ENCODE measurements at places on chromosomes 4 and X.

GRCh38 chrX:68746988-68747387 lies 81.8 kb upstream of the EFNB1 start:
- no peak for DNase-seq

DNA sequence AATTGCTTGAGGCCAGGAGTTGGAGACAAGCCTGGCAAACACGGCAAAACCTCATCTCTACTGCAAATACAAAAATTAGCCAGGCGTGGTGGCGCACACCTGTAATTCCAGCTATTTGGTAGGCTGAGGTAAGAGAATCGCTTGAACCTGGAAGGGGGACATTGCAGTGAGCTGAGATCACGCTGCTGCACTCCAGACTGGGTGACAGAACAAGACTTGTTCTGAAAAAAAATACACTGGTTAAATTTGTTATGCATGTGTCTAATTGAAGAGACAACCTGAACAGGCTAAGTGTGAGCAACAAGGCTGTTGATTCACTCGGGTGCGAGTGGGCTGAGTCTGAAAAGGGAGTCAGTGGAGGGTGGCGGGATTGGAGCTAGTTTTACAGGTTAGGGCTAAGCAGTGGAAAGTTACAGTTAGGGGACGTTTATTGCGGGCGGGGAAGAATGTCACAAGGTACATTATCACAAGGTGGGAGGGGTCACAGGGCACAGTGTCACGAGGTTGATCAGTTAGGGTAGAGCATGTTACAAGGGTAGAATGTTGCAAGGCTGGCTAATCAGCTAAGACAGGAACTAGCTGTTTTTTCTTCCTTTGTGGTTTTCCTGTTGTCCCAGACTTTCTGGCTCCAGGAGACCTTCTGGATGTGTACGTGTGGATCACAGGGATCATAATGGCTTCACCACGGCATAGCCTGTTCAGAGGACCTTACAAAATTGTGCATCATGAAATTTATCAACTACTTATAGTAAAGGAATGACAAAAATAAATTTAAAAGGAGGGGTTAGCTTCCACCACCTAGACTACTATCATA lies 115.8 kb downstream of the NAA11 start:
- DNase-seq: no peak

GRCh38 chr4:62006108-62006507 lies 806.0 kb downstream of the ADGRL3 start:
- no peak for DNase-seq

DNA sequence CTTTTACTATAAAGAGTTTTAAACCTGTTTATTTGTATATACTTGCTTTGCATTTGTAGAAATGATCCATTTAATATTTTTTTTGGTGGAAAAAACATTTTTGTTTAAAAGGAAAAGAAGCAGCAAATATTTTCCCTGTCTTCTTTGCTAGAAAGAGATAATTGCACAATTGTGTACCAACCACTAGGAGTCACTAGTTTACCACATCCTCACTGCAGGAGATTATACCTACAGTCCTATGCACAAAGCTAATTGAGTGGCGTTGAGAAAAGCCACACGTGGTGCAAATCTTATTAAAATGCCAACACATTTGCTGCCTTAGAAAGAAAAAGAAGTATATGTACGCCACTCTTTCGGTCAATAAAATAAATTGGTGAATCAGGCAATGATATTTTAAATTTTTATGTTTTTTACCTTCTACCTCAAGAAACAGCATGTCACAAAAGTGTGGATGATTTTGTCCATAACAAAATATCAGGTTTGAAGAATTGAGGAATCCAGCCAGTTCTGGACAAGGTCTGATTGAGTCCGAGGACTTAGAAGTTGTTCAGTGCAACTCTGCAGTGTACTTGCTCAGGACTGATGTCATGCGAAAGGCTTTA lies 102.9 kb downstream of the GRXCR1 start:
- no peak for DNase-seq

DNA sequence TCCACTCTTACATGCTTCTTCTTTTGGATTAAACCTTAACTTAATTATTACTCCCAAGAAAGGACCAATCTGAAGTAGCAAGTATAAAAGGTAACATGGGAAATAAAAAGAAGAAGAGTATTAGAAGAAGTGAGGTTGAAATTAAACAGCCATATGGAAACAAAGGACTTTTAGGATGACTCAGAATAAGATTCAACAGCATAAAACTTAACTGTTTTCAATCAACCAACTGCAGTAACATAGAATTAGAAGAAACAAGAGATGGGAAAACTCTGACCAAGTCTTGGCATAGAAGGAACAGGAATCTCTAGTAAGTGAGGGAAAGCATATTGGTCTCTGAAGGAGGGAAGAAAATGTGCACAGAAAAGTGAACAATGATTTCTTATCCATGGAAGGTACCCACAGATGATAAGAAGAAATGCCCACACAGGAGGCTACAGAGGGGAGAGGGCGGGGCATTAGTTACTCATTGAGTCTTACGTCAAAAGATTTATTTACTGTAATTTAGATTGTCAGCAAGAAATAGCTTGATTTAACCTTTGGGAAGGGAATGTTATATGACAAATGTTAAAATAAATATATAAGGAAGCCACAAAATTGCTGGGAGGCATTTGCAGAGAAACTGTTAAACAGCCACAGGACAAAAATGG lies 177.3 kb downstream of the BANK1 start:
- no peak for DNase-seq

- no peak for DNase-seq
Measured at GRCh38 chr4:40000711-40001110, 23.0 kb upstream of the PDS5A start.

DNA sequence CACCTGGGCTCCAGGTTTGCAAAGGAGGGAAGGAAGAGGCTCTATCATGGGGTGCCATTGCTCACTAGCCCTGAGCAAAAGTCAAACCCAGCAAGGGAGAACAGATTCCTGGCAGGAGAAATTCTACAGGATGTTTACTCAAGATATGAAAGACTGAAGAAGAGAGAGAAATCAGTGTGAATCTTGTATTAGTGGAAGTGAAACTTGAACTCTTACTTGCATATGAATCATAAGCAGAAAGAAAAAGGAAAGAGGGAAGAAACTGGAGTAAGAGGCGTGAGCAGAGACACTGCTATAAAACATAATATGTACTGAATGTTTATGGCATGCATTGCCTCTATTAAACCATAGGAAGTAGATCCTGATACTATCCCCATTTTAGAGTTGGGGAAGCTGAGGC lies 60.9 kb downstream of the C4orf46 start:
- DNase-seq: no peak

GRCh38 chrX:71938371-71938770 lies 27.7 kb downstream of the NHSL2 start:
- no peak for DNase-seq

- DNase-seq: no peak
Measured at GRCh38 chr4:104015680-104016079, 295.9 kb upstream of the TACR3 start.

- no peak for DNase-seq
Measured at GRCh38 chr4:81651243-81651899, 179.7 kb upstream of the RASGEF1B start.

DNA sequence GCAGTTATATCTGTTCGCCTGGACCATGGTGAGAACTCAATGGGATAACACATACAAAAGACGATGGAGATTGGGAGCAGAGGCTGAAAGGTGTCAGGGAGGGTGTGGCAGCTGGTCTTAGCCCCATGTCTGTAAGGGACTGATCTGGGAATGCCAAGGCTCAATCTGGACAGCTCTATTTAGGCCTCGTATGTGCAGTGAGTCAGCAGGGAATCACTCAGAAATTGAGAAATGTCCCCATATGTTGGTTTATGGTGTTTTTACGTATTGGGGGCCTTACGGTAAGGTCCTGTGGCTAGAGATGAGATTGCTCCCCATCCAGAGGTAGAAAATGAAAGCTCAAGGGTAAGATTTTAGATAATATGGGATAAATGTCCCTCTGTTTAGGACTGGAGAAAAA lies 71.4 kb upstream of the TTC29 start:
- no peak for DNase-seq

GRCh38 chr4:42615131-42615763 lies 41.7 kb downstream of the ATP8A1 start:
- DNase-seq: no peak

DNA sequence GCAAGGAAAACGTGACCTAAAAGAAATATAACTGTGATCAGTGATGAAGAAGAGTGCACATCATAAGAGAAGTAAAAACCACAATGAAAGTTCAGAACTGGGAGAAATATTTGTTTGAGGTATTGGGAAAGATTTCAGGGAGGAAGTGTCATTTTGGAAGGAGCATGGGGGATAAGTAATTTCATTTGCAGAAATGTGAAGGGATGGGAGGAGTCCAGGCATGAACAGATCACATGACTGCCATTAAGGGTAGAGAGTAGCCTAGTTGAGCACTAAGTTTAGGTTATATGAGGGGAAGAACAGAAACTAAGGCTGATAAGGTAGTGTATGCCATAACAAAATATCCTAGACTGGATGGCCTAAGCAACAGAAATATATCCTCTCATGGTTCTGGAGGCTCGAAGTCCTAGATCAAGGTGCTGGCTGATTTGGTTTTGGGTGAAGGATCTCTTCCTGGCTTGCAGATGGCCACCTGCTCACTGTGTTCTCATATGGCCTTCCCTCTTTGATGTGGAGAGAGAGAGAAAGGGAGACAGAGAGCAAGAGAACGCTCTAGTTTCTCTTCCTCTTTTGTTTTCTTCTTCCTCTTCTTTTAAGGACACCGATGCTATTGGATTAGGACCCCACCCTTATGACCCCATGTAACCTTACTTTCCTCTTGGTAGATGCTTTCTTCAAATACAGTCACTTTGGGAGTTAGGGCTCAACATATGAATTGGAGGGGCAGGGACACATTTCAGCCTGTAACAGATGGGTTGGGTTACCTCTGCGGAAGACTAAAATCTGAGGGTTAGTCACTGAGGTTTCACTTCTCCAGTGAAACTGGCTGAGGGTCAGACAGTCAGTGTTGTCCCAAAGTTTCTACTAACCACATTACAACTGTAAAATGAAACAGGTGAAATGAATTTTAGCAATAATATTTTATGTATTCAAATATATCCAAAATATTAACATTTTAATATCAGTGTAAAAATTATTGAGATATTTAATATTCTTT lies 77.9 kb downstream of the EGF start:
- no peak for DNase-seq

DNA sequence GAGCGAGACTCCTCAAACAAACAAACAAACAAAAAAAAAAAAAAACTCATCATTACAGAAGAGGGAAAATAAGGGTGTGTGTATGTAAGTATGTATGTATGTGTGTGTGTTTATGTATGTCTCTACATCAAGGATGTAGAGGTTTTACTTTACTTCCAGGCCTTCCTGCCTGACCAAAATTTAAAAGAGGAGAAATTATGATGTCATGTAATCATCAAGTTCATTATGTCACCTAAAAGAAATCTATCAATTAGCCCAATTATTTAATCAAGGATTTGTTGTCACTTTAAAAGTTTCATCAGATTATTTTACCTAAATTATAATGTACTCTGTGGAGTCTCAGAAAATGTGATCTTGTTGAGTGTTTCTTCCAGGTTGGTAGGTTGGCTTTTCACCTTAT lies 21.6 kb downstream of the GUCY1A1 start:
- DNase-seq: no peak

- no peak for DNase-seq
Measured at GRCh38 chr4:182289809-182290208, 46.6 kb downstream of the TENM3 start.

DNA sequence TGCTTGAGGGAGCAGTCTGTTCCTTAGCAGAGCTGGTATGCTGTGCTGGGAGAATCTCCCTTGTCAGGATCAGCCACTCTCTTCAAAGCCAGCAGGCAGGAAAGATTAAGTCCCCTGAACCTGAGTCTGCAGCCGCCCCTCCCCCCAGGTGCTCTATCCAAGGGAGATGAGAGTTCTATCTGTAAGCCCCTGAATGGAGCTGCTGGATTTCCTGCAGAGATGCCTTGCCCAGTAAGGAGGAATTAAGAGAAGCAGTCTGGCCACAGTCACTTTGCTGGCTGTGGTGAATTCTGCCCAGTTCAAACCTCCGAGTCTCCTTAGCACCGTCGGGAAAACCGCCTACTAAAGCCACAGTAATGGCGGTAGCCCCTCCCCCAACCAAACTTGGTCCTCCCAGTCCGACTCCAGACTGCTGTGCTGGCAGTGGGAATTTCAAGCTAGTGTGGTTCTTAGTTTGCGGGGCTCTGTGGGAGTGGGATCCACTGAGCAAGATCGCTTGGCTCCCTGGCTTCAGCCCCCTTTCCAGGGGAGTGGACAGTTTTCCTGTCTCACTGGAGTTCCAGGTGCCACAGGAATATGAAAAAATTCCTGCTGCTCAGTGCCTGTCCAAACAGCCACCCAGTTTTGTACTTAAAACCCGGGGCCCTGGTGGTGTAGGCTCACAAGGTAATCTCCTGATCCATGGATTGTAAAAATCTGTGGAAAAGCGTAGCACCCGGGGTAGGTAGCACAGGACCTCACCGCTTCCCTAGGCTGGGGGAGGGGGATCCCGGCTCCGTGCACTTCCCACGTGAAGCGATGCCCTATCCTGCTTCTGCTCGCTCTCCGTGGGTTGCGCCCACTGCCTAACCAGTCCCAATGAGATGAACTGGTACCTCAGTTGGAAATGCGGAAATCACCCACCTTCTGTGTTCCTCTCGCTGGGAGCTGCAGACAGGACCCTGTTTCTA lies 38.0 kb downstream of the RAB28 start:
- no peak for DNase-seq

DNA sequence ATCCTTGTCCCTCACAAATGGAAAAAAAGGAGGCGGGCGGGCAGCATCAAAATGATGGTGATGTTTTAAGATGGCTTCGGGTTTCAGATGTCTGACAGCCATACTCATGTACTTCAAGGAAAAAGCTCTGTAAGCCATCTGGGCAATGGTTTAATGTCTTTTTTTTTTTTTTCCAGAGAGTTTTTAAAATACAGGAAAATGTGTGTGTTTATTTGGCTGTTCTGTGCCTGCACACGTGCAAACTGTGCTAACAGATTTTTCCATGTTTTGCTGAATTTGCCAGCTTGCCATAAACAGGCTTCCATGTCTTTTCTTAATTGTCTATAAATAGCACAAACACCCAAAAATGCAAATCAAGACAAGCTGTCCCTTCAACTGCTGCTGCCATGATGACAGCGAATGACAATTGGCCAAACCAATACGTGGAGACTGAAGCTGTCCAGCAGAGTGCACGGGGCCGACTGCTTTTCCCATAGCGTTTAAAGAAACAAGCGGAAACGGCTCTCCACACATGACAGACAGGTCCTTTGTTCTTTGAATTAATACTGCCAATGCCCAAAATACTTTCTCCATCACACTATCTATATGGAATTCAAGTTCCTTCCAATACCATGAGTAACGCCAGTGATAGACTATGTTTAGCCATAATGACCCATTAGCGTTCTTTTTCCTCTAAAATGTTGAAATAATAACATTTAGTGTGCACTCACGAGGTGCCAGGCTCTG lies 35.7 kb downstream of the AFAP1 start:
- DNase-seq: peak; percentile 81

DNA sequence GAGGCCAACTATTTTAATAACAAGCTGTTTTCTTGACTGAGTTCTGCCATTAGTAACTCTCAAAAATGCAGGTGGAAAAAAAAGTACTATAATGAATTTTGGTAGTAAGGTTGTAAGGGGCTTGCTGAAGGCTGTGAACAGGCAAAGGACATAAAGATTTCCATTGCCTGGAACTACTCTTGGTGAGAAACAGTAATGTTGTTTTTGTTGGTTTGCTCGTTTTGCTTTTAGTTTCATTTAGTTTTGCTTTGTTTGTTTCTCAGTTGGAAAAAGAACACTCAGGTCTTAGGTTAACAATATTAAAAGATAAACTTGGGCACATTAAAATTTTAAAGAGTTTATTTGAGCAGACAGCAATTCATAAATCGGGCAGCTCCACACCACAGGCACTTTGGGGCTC lies 824.5 kb upstream of the HTR2C start:
- no peak for DNase-seq

Measured in AG04449 (cell line).